ENCODE measurements at places on chromosomes 1 and 21.

GRCh38 chr1:67735806-67736627 is 51.0 kb downstream of the GADD45A start:
- peak; percentile 72 for DNase-seq

DNA sequence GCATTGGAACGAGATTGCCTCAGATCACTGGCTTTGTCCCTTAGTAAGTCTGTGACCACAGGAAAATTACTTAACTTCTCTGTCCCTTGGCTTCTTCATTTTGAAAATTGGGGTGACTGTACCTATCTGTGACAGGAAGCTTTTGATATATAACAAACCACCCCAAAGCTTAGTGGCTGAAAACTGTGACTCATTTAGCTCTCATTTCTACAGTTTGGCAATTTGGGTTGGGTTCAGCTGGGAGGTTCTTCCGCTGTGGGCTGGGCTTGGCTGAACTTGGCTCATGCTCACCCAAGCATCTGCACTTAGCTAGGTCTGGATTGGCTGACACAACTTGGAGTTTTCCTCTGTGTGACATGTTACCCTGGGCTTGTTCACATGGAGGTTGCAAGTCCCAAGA is 14.0 kb downstream of the C1orf94 start:
- no peak for DNase-seq

- DNase-seq = no peak
These were observed 34.5 kb downstream of the CTNNBIP1 start for GRCh38 chr1:9875636-9876000.

DNA sequence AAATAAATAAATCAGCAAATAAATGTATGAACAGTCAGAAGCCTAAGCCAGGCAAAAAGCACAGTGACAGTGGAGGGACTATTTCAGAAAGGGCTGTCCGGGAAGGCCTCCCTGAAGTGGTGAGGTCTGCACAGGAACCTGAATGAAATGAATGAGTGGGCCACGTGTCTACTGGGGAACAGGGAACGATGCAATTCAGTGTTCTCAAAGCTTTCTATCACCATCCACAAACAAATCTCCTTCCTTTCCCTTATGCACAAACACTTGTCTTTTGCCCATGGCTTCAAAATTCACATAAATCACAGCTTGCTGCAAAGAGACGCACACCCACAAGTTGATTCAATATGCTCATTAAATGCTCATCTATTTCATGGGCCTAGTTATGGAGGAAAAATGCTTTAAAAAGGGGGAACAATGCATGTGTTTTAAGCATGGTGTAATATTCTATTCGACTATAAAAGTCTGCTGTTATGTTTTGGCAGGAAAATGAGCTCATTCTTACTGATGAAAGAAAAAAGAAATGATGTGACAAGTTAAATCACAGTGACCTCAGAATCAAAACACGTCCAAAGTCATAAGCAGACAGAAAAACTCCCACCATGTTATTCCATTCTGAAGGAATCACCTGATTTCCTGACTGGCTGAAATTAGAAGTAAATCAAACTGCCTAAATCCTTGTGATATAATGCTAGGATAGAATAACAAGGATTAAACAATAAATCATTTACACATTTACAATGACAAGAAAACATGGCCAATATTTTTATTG is 21.6 kb downstream of the URB1 start:
- no peak for DNase-seq

DNA sequence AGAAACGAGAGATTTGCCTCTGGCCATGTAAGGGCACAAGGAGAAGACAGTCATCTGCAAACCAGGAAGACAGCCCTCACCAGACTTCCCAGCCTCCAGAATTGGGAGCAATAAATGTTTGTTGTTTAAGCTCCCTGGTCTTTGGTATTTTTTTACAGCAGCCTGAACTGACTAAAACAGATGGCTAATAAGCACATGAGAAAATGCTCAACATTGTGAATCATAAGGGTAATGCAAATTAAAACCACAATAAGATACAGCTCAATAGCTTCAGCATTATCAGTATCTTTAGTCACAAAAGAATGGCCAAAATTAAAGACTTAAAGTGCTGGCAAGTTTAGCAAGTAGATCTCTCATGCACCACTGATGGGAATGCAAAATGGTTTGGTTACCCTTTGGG is 11.7 kb downstream of the UBE2G2 start:
- DNase-seq = no peak

- DNase-seq = no peak
These were observed 159.4 kb upstream of the ATP1B1 start for GRCh38 chr1:168947041-168947440.
